ENCODE measurements at places on chromosomes 2 and 18.

DNA sequence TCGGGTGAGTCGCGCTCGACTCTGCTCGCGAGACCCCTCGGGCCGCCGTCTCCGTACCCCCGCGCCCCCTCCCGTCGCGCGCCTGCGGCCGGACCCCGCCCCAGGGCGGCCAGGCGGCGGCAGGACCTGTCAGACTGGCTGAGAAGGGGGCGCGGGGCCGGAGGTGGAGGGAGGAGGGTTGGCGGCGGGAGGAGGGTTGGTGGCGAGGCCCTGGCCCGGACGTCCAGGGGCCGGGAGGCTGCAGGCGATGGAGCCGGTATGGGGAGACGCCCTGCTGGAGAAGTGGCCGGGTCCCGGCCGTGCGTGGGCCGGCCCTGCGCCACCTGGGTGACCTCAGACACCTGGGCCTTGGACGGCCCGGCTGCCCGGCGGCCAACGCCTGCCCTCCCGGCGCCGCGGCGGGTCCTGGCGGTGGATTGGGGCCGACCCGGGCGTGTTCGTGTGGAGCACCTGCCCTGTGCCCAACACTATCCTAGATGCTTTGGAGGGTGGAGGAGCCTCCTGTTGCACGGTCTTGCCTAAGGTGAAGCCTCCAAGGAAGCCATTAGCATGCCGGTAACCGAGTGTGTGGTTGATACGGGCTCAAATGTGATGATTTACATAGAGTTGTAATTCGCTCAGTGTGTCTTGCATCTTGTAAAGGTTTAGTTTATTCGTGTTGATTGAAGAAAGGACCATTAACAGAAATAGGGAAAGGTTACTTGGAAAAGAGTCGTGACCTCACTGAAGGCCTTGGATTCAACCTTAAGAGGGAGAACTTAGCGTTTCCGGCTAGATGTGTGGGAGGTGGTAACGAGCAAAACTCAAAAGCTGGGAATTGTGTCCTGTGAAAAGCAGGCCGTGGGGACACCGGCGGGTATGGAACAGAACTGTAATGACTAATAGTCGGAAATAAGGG lies 550 bp downstream of the MYL12B start:
- DNase-seq, result no peak

DNA sequence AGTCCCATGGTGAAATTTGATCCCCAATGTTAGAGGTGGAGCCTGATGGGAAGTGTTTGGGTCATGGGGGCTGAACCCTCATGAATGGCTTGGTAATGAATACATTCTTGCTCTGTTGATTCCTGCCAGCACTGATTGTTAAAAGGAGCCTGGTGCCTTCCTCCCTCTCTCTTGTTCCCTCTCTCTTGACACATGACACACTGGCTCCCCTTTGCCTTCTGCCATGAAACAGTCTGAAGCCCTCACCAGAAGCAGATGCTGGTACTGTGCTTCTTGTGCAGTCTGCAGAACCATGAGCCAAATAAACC lies 30.6 kb upstream of the EPC2 start:
- DNase-seq, result no peak

DNA sequence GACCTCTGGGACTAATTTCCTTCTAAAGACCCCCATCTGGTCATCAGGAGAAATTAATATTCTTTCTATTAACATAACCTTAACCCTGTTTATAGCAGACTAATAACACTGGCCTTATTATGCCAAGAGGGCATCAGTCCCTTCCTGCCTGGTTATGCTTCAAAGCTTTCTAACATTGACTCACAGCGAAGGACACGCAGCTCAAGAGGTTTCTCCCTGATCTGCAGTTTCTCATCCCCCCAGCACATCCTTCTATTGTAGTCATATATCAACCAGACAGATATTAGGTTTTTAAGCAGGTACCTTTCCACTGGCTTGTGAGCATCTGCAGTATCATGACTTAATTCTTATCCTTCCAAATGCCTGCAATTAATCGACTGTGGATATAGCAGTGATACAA lies 100.0 kb upstream of the CXCR4 start:
- no peak for DNase-seq

- DNase-seq, result no peak
Measured at GRCh38 chr18:46577546-46577945, 79.5 kb downstream of the LOXHD1 start.

DNA sequence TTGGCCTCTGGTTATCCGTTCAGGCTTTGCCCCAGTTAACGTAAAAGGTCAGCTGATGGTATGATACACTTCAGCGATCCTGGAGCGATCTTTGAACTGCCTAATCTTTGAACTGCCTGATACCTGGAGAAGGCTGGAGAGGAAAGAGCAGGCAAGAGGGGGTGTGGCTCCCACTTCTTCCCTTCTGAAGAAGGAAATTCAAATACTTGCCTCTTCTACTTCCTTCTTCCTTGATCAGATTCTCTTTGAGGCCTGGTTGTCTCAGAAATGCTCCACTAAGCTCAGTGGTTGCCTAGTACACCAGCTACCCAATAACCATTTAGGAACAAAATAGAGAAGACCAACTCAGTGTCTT lies 619 bp downstream of the GALM start:
- no peak for DNase-seq

DNA sequence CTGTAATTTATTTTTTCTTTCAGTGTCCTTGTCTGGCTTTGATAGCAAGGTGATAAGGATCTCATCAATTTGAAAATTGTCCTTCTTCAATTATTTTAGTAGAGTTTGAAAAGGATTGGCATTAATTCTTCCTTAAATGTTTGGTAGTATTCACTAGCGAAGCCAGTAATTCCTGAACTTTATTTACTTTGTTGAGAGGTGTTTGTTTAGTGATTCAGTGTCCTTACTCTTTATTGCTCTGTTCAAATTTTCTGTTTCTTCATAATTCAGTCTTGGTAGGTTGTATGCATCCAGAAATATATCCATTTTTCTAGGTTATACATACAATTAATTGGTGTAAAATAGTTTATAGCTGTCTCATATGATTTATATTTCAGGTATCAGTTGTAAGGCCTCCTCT lies 676.7 kb upstream of the POU3F3 start:
- DNase-seq, result no peak

GRCh38 chr2:17309181-17309580 lies 209.1 kb downstream of the RAD51AP2 start:
- DNase-seq, result no peak

DNA sequence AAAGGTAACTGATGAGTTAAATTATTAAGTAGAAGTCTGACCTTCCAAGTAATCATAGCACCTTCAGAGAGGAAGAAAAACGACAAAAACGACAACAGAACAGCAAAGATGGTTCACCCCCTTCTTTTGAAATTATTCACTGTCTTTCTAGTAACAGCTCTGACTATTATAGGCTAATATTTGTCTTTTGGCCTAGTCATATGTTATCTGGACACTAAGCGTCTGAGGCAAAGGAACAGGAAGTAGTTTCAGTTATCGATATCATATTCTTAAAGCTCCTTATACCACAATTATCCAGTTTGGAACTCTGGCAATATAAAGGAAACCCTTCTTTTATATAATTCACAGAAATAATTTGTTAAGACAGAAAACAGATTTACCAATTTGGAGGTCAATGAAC lies 27.6 kb upstream of the SLC40A1 start:
- no peak for DNase-seq

- no peak for DNase-seq
Measured at GRCh38 chr2:43419876-43420275, 176.0 kb downstream of the THADA start.
